ENCODE measurements at places on chromosomes 12 and 14.
A peak's percentile ranks its signal among the peaks of the same experiment; 100 is the strongest.

DNA sequence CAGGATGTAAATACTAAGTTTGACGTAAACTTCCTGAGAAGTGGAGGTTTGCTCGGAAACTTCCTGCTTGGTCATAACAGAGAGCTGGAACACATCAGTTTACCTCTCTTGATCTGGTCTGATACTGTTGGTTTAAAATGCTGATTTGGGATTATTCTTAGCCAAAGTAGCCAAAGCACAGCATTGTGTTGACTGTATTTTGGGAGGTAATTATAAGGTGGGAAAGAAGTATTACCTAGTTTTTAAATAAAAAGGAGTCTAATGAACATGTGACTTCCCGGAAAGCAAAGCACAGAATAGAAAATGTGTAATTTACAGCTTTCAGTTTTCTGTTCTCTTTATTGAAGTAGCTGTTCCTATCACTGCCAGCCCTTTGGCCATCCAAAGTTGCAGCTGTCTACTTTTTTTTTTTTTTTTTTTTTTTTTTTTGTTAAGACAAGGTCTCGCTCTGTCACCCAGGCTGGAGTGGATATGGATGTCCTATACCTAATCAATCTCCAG, 52.2 kb upstream of the SRP54 start:
- peak; percentile 36 for DNase-seq

GRCh38 chr12:120903412-120904196, 554 bp downstream of the SPPL3 start:
- peak; percentile 52 for DNase-seq

GRCh38 chr14:66403183-66403582, 83.0 kb upstream of the CCDC196 start:
- no peak for DNase-seq

DNA sequence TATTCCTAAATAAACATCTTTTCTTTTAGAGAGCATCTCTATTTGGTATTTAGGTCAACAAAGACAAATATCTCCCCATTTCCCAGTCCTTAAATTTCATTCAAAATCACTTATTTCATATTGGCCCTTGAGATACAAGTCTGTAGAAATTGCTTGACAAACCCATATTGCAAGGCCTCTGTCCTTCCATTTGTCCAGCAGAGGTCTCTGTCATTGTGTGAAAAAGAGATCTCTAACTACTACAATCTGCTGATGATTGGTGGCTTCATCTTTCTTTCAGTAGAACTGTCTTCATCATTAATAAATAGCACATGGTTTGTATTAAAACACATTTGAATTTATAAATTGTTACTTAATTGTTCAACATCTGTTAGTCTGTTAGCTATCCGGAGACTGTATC, 252.6 kb downstream of the ACSS3 start:
- no peak for DNase-seq

GRCh38 chr12:77382096-77382742, 316.9 kb upstream of the E2F7 start:
- DNase-seq = no peak

- no peak for DNase-seq
Observed at GRCh38 chr12:51371295-51371953, 19.8 kb downstream of the GALNT6 start.

DNA sequence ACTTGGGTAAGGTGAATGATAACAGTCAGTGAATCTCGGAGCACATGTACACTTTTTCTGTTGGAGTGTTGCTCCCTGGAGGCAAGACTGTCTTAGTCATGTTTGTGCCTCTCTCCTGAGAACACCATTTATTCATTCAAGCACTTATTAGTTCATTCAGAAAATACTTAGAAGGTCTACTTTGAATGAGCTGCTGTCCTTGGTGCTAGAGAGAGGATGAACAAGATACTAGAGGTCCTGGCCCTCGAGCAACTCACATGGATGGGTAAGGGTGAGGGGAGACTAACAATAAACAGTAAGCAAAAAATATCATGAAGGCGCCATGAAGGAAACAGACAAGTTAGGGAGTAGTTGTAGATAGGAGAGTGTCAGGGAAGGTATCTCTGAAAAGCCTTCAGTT, 17.1 kb upstream of the SAMD4A start:
- no peak for DNase-seq

GRCh38 chr12:112294793-112295192, 87.4 kb downstream of the HECTD4 start:
- DNase-seq = no peak

- no peak for DNase-seq
Observed at GRCh38 chr14:73760598-73761586, 46.7 kb upstream of the PNMA1 start.

DNA sequence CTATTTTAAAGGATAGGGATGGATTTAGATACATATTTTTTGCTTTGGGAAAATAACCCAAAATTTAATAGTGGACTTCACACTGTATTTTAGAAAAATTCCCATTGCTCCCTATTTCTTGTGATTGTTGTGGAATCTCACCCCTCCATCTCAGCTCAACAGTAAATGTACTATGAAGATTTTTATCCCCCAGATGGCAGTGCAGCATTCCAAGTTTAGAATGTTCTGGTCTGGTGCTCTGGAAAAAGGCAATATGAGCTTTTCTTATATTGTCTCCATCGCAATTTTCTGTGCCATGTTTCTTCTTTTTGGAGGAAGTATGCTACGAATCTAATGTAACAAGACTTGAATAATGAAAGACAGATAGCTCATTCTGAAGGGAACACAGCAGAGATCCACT, 471.7 kb upstream of the SYT1 start:
- DNase-seq = no peak

- DNase-seq = no peak
Observed at GRCh38 chr14:92417759-92418158, 94.8 kb downstream of the SLC24A4 start.

DNA sequence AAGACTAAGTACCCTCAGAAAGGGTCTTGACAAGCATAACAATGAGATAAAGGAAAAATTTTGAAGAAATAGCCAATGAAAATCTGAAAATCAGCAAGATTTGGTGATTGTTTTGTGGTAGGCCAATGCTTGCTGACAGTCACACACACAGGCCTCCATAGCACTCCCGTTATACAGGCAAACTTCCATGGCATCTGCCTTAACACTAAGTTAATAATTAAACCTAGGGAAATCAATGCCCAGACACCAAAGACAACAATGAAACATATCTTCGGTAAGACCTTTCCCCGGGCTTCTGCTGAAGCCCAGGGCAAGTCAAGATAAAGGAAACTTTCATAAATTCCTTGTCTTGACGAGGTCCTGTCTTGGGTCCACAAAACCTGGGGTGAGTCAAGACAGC, 18.6 kb upstream of the RERGL start:
- no peak for DNase-seq

DNA sequence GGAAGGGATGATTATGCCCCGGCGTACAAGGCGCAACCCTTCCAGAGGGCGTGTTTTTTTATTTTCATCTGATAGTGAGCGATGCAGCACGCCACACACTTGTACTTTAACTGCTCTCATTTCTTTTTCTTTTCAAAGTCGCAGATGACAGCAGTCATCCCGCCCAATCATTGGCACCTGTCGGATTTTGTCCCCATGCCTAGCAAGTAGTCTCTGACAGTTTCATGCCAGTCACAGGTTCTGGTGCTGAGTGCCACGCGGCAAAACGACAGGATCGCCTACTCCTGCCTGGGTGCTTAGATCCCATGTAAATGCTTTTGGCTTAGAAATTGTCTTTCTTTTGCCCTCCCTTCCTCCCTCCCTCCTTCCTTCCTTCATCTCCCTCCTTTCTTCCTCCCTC, 117.7 kb downstream of the GLT1D1 start:
- no peak for DNase-seq

- no peak for DNase-seq
Observed at GRCh38 chr12:110537605-110538409, 35.7 kb downstream of the RAD9B start.

Measured in activated CD4-positive, alpha-beta T cell treated with anti-CD3 and anti-CD28 coated beads for 4 hours (primary cell).